ENCODE measurements at places on chromosomes 7 and 10.

DNA sequence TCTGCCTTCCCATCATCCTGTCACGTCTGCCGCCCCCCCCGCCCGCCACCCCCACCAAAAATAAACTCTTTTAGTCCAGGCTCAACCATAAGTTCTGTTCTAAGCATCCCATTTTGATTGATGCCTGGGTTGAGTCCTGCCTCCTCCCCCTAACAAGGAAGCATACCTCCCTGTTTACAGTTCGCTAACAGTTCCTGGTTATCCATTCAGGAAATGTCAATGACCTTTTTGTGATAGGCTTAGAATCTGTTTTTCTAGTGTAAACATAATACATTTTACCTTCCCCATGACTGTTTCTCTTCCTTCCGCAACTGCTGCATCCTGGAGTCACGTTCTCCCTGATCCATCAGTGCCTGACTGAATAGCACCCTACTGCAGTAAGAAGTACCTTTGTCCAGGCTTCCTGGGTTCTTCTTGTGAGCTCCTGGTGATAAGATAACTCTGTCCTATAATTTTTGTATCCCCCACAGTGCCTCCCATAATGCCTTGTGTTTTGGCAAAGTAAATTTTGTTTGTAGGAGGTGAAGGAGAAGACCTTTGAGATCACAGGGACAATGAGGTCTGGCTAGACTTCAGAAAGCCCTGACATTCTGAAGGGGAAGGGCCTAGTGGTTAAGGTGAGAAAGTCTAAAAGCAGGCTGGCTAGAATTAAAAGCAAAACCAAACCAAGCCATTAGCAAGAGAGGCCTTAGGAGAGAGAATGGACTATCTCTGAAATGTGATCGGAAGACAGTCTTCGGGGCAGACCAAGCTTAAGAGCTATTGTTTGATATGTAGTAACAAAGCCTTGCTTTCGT, 7.3 kb downstream of the AGFG2 start:
- DNase-seq, result no peak

- DNase-seq, result no peak
Observed at GRCh38 chr7:8109196-8110022, 140.8 kb downstream of the GLCCI1 start.

GRCh38 chr7:32330602-32331001, 159.6 kb downstream of the LSM5 start:
- no peak for DNase-seq

DNA sequence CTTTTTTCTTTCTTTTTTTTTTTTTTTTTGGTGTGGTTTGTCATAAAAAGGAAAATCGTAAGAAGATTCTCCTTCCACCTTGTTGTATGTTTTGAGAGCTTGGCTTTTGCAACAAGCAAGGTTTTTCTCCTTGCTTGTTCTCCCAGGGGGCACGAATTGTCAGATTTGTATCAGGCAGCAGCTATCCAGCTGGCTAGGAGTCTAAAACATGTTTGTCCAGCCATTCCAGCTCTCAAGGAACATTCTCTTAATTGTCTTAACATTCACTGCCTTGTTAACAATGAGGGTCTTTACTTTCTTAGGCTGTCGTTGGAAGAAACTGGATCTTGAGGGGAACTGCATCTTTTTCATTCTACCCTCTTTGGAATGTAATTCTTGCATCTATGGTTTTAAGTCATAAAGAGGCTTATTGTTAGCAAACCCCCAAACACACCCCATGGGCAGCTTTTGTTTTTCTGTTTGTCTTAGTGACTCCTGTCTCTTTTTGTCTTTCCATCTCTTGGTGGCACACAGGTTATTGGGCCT, 14.6 kb downstream of the SHTN1 start:
- no peak for DNase-seq

DNA sequence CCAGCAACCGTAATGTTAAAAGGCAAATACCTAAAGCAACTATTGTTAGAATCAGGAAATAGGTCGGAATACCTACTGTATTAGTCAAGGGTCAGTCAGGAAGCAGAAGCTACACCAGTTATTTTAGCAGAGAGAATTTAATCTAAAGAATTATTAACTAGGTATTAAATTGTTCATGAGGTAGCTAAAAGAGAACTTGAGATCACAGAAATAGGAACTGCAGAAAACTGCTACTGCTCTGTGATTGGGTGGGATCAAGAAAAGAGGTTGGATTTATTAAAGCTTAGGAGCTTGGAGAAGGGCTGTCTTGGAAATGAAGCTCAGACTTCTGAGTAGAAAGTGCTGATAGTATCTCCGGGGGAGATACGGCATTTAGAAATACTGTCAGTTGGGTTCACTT, 20.0 kb upstream of the ZNF438 start:
- DNase-seq, result no peak

GRCh38 chr7:39130274-39130673, 152.6 kb downstream of the POU6F2 start:
- no peak for DNase-seq

DNA sequence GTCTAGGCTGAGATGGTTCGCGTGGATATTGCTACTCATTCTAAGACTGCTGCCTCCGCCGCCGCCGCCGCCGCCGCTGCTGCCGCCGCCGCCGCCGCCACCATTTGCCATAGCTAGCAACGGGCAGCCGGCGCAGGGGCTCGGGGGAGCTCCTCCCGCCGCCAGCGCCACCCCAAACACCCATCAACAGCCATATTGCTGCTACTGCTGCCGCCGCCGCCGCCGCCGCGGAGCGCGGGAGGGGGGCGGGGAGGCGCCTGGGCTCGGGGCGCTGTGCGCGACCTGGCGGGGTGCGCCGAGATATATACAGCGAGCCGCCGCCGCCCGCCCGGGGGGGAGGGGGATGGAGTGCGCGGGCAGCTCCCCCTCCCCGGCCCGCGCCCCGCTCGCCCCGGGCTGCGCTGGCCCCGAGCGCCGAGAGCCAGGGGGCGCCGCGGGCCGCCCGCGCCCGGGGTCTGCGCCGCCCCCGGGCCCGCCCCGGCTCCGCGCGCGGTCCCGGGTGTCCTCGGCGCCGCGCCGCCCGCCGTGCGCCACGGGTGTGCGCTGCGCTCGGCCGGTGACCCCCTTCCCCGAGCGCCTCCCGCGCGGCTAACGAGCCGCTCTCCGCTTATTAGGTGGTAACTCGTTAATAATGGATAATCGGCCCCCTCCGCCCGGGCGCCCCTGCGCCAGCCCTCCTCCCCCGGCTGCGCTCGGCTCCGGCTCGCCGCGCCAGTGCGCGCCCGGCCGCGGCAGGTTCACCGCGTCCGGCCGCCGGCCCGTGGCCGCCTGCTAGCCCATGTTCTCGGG, at the start of gene KCNMA1:
Gene KCNMA1, minus strand, starts transcription at position 277 of the 789 bp plus-strand sequence.
- DNase-seq, result peak; percentile 28

- DNase-seq, result no peak
Observed at GRCh38 chr10:133357285-133358161, at the start of gene FUOM. Gene FUOM (minus strand): TSS chr10:133358019. CDS start chr10:133358007, 12 bp downstream.

DNA sequence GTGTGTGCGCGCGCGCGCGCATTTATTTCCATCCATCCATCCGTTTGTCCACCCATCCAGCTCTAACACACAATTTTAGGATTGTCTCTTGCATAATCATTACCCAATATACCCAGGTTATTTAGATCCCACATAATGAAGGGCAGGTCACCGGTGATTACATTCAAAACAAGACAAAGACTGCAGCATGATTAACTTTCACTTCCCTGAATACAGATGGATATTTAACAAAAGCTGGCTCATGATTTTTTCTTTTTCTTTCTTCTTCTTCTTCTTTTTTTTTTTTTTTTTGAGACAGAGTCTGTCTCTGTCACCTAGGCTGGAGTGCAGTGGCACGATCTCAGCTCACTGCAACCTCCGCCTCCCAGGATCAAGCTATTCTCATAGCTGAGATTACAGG, 86.2 kb downstream of the SH3PXD2A start:
- DNase-seq, result no peak

GRCh38 chr10:72274213-72274729, 547 bp downstream of the DDIT4 start:
- no peak for DNase-seq

DNA sequence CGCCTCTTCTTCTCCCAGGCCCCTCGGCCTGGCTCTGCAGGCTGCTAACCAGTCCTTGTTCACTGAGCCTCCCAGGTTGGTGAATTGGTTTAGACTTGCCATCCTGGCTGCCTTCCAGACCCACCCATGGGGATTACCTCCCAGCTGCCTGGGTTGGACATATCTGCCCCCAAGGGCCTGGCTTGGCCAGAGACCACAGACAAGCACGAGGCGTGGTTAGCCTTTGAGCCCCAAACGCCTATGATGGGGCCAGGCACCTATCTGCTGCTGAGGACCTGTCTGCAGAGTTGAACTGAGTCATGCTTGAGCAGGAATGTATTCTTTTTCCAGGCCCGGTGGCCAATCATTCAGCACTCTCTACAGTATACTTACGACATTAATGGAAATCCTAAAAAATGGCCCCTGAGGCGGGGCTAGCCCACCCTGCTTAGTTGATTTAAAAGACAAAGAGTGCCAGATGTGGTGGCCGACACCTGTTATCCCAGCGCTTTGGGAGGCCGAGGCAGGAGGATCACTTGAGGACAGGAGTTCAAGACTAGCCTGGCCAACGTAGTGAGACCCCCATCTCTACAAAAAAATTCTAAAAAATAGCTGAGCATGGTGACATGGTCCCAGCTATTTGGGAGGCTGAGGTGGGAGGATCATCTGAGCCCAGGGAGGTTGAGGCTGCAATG, 361.5 kb downstream of the FRMD4A start:
- no peak for DNase-seq

GRCh38 chr10:86017841-86018734, 348.5 kb downstream of the GRID1 start:
- DNase-seq, result peak; percentile 31

DNA sequence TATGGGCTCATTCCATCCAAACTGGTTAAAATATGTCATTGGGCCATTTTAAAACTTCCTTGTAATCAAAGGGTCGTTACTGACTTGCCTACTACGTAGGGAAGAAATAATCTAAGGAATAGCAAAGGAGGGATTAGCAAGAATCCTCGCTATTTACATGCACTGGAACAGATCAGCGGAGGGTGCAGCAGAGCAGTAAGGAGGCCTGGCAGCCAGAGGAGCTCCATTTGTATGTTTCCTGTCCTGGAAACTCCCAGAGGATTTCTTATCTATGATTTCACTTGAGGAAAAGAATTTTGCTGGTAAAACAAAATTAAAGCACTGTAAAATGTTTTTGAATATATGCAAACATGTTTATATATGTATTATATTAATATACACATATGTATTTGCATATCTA, 107.3 kb downstream of the TPK1 start:
- DNase-seq, result no peak

GRCh38 chr7:120404042-120404441, 131.1 kb downstream of the KCND2 start:
- DNase-seq, result no peak

DNA sequence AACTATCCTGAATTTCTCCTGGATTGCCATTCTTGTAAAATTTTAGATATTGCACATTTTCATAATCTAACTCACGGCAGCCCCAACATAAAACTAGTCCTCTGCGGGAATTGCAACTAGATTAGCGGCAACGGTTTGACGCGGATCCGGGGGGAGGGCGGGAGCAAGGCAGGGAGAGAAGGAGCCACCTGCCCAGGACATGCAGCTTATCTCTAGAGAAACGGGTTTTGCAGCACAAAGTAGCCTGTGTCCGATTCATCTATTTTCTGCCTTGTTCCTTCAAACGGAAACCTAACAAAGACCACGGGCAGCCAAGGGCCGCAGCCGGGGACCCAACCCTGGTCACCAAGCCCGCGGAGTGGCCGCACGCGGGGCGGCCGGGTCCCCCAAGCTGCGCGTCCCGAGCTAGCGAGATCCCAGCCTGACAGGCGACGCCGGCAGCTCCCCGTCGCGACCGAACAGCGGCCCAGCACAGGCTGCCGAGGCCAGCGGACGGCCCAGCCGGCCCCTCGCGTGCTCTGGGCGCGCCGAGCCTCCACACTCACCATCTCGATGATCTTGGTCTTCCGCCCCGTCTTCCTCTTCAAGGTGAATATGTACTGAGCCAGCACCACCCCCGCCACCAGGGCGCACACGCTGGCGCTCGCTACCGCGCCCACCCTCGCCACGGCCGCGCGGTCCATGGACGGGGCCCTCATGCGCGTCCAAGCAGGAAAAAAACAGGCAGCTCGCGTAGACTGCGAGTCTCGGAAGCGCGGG, at the start of gene NT5C3A:
Gene NT5C3A, minus strand, starts transcription at position 754 of the 759 bp plus-strand sequence. Its CDS starts 71 bp downstream, at position 683.
- DNase-seq, result no peak

- DNase-seq, result peak; percentile 81
Observed at GRCh38 chr10:123559066-123559822, 106.9 kb upstream of the GPR26 start.

DNA sequence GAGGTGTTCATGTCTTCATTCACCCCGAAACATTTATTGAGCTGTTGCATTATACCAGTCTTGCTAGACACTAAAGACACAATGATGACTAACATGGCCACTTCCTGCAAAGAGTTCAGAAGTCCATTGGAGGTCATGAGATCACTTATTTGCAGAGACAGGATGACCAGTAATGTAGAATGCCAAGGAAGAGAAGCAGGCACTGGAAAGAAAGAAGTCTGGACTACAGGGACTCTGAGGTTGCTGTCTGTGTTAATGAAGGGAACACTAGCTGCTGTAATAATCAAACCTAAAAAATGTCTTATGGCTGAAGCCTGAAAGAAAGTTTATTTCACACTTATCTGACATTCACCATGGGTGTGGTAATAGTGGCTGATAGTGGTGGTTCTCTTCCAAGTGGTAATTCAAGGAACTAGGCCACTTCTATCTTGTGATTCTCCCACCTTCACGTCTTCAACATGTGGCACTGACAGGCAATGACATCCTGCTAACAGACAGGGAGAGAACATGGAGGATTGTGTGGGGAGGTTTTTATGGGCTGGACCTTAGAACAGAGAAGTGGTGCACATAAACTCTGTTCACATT, 89.2 kb upstream of the MKLN1 start:
- no peak for DNase-seq

GRCh38 chr10:45374350-45375052, 485 bp downstream of the ALOX5 start:
- DNase-seq, result no peak

Data from occipital lobe (tissue), 3 donors.